ENCODE measurements at places on chromosomes 13 and 19.
A peak's percentile ranks its signal among the peaks of the same experiment; 100 is the strongest.

DNA sequence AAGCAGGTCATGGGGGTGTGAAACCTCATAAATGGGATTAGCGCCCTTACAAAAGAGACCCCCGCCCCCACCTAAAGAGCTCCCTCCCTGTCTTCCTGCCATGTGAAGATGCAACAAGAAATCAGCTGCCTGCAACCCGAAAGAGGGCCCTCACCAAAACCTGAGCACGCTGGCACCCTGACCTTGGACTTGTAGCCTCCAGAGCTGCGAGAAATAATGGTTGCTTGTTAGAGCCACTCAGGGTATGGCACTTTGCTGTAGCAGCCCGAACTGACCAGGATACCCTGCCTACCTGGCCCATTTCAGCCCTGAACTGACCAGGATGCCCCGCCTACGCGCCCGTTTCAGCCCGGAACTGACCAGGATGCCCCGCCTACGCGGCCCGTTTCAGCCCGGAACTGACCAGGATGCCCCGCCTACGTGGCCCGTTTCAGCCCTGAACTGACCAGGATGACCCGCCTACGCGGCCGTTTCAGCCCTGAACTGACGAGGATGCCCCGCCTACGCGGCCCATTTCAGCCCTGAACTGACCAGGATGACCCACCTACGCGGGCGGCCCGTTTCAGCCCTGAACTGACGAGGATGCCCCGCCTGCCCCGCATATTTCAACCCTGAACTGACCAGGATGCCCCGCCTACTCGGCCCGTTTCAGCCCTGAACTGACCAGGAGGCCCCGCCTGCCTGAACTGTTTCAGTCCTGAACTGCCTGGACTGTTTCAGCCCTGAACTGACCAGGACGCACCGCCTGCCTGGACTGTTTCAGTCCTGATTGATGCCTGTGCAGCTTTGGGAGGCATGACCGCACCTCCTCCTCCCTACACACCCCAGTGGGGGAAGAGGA lies 120.0 kb downstream of the UQCRFS1 start:
- DNase-seq, result no peak

DNA sequence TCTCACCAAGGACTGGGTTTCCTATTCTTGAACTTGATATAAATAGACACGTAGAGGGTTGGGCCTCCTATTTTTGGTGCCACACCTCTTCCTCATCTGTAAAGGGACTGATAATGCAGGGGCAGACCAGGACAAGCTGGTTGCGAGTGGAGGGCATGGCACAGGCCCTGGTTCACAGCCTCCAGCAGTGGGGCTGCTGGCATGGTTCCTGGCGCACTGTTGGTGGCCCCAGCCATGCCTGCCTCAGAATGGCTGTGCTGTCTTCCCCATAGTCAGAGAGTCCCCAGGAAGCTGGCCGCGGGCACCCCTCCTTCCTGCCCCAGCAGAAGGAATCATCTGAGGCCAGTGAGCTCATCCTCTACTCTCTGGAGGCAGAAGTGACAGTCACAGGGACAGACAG lies 10.5 kb upstream of the OVOL3 start:
- no peak for DNase-seq

DNA sequence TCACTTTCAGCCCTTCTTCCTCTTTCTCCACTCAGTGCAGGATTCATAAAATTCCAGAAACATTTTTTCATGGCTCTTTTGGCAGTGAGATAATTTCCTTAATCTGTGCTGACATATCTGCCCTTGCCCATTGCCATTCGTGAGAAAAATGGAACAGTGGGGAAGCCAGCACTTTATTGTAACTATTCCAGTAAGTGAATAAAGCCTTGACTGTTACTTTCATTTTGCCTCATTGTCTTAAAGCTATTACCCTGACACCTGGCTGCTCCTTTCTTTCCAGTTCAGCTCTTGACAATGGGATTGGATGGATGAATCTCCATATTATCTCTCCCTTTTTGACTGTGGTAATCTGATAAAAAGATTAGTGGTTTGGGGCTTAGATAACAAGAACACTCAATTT lies 1068.1 kb upstream of the PCDH20 start:
- no peak for DNase-seq

DNA sequence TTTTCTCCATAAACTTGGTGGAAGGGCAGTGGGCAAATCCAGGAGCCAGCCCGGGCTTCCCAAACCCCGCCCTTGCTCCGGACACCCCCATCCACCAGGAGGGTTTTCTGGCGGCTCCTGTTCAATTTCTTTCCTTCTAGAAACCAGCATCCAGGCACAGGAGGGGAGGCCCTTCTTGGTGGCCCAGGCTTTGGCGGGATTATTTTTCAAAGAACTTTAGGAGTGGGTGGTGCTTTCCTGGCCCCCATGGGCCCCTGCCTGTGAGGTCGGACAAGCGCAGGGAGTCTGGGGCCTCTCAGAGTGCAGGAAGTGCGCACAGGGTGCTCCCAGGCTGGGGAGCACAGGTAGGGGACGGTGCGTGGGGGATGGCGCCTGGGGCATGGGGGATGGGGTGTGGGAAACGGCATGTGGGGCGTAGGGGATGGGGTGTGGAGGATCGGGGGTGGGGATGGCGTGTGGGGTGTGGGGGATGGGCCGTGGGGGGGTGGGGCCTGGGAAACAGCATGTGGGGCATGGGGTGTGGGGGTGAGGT lies 396 bp downstream of the F7 start:
- DNase-seq, result no peak

DNA sequence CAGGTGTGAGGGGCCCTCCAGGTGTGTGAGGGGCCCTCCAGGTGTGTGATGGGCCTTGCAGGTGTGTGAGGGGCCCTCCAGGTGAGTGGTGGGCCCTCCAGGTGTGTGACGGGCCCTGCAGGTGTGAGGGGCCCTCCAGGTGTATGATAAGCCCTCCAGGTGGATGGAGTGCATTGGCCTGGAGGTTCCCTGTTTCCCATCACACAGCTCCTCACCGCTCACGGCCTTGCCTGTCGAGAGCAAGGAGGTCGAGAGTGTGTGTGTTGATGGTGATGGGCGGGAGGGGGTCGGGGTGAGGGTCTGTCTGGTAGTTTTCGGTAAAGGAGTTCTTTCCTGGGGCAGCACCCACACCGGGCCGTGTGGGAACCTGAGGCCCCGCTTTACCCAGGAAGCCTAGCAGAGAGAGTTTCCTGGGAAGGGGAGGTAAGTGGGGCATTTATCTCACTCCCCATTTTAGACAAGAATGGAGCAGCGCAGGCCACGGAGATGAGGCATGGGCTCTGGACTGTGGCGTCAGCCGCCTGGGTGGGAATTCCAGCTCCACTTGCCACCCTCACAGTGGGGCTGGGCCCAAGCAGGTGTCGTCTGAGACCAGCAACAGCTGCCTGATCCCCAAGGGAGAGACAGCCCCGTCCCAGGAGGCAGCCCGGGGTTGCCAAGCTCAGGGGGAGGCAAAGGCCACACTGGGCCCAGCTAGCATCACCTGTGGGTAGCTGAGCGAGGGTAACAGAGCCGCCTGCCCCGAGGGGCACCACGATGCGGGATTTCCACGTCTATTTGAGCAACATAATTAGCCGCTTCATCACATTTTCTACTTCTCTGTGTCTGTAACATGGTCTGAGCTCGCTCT lies 10.9 kb upstream of the GAS6 start:
- no peak for DNase-seq

- DNase-seq, result no peak
Measured at GRCh38 chr13:100520936-100521850, 67.4 kb downstream of the GGACT start.

DNA sequence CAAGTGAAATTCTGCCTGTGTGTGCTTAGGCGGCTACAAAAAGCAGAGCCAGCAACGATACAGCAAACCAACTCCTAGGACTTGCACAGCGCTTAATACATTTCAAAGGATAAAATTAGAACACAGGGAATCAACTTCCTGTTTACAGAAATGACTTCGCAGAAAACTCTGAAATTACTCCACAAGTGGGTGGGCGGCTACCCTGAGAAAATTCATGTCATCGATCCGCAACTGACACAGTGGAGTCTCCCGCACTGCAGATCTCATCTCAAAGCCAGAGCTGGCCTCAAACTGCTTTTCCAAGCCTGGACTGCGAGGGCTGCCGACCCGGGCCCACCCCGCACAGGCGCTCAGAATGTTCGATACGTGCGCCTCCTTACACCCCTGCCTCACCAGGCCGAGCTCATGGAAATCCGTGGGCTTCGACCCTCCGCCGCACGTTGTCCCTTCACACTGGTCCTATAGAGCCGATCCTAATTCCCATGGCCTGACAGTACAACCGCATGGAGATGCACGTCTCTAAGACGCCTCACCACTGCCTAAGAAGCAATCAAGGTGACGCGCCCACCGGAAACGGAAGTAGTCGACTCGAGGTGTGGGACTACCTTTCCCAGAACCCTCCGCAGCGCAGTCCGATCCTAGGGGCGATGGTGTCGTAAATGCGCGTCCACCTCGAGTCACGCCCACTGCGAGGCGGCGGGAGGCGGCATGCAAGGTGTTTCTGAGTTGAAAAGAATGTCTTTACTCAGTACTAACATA lies at the start of gene ZNF229:
Gene ZNF229, minus strand, starts transcription at position 557 of the 759 bp plus-strand sequence. CDS start 5,625 bp downstream, outside the sequence.
- DNase-seq, result peak; percentile 66

All from substantia nigra (tissue), 51 donors.